ENCODE measurements at places on chromosomes 5 and 9.

GRCh38 chr5:40656766-40657165, 22.9 kb upstream of the PTGER4 start:
- DNase-seq = no peak

DNA sequence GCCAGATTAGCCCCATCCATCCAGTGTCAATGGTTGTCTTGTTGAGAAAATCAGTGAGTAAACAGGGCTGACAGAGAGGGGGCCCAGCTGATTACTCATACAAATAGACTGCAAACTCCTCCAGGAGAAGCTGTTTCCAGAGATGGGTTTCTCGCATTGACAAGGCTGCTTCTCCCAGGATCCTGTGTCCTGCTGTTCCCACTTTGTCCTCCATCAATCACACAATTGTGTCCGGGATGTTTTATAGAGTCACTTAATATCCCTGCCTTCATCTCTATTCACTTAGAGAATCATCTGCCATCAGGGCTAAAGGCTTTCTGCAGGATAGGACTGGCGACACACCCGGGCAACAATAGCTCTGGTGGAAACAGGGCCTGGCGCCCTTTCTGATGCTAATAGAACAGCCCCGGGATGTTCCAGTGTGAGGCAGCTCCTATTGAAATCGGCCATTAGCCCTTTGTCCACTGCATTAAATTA, 71.7 kb upstream of the TBCA start:
- no peak for DNase-seq

DNA sequence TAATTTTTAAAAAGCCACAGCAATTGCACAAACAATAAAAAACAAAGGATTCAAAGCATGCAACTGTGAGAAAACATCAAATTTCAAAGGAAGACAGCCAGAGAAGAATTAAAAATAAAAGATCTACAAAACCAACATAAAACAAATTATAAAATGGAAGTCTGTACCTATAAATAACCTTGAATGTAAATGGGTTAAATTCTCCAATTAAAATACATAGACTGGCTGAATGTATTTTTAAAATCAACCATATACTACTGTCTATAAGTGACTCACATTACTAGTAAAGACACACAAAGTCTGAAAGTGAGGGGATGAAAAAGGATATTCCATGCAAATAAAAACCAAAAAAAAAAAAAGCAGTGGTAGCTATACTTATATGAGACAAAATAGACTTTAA, 33.7 kb downstream of the BTNL8 start:
- no peak for DNase-seq

DNA sequence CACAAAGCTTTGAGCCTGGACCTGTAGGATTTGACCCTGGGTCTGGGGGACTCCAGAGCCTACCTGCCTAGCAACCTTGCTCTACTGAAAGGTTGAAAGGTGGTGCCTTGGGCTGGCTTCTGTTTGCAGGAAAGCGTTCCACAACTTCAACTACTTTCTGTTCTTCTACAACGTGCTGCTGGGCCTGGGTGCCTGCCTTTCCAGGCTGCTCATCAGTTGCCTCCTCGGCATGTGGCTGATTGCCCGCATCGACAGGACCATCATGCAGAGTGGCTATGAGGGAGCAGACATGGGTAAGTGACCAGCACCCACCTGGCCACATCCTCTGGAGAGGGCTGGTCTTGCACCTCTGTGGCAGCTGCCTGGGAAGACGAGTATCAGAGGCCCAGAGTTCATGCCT, 13.6 kb upstream of the CCDC180 start:
- no peak for DNase-seq

DNA sequence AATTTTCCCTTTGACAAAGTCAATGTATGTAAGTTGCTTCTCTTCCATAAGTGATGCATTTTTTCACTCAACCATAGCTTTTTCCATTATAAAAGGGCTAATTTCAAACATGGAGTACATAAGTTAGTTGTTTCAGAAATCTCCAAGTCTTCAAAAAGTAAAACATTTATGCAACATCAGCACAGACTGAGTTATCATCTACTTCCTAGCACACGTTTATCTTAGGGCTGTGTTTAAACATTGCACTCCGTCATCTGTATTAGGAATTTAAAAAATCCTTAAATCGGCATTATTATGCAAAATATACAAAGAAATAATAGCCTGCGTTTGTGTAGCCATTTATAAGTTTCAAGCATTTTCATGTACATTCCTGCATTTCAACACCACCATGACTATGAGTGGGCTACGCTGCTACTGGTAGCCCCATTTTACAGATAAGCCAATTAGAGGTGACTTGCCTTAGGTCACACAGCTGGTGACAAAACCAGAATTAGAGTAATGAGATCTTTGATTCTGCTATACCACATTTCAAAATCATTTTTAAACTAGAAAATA, 43.4 kb downstream of the PTPN3 start:
- DNase-seq = no peak

GRCh38 chr5:143106174-143106573, 297.3 kb downstream of the NR3C1 start:
- DNase-seq = no peak

GRCh38 chr5:107268241-107268640, 402.5 kb downstream of the EFNA5 start:
- no peak for DNase-seq

GRCh38 chr5:104909803-104910202, 1347.2 kb upstream of the NUDT12 start:
- no peak for DNase-seq

- DNase-seq = no peak
These were observed 18.7 kb downstream of the MYMK start for GRCh38 chr9:133505901-133506652.

- no peak for DNase-seq
These were observed 55.9 kb upstream of the HAPLN1 start for GRCh38 chr5:83776437-83777031.

- DNase-seq = no peak
These were observed 22.5 kb downstream of the RANBP3L start for GRCh38 chr5:36279054-36279698.

- DNase-seq = no peak
These were observed 38.6 kb upstream of the SRP19 start for GRCh38 chr5:112822456-112822855.

- peak; percentile 19 for DNase-seq
These were observed 31.2 kb downstream of the FGF18 start for GRCh38 chr5:171450423-171451331.

DNA sequence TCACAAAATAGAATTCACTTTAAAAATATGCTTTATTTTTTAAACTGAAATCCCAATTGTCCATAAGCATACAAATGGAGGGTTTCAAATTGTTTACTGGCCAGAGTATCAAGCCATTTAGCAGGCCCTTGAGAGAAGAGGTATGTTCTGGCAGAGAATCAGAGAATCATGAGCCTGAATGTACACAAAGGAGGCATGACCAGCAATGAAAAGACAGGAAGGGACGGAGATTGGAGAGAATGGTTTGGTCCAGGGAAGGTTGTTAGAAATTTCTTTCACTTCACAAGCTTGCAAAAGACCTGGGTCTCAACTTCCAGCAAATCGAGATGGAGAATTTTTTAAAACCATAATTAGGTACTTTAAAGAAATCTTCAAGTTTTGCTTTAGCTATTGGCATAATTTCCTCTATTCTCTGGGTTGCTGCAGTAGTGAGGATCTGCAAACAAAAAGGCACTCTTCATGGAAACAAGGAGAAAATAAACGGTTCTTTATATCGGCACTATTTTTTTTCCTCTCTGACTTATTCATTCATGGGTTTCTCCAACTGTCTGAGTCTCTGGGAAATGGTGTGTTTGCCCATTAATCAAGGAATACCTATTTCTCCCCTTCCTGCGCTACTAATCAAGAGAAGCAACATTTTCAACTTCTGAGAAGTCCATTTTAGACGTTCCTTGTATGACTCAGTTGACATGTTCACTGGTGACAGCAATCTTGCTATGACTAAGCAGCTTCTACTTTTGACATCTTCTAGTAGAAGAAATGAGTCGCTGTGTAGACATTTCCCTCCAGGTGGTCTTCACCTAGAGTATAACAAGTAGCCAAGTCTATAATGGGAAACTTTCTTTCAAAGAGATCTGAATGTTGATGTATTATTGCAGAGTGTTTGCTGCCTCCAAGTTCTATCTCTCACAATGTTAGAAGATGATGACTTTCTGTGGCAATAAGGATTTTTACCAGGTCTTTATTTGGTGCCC, 23.1 kb upstream of the ERCC6L2 start:
- no peak for DNase-seq

DNA sequence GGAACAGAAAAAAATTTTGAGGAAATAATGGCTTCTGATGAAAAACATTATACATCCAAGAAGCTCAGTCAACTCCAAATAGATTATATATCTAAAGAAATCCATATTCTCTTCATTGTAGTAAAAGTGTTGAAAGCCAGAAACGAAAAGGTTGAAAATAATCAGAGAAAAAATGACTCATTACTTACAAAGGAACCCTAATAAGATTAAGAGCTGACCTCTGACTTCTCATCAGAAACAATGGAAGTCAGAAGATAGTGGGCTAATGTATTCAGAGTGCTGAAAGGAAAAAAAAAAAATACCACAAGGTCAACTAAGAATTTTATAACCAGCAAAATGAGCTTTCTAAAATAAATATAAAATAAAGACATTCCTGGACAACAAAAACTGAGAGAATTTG, 60.0 kb downstream of the HSD17B4 start:
- no peak for DNase-seq

DNA sequence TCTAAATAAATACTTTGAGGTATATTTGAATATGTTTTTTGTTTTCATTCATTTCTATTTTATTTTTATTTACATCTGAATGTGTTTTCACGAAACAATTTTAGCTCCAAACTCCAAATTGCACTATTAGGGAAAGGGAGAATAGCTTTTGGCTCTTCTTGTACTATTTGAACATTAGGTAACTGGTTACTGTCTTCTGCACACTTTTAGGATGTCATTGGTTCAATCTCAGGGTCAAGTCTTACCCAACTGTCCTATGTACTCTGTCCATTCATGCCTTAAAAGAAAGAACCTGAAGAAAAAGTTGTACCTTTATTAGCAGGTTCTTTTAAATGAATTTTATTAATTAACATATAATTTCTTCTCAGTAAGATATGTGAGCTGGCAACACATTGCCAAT, 51.6 kb downstream of the ITGA1 start:
- DNase-seq = no peak

DNA sequence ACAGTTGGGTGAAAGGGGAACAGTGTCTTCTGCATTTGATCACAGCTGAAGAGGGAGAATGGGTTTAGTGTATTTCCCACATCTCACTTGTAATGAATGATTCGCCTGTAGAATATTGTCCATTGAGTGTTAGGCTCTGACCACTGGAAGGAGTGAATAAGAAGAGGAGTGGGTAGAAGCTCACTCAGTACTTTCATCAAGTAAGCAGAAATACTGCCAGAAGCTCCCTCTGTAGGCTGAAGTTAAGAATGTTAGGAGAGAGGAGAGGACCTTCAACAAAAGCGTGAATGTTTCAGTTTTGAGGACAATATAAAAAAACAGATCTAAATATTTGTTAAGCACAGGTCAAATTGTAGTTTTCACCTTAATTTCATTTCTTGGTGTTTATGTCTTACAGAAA, 27.5 kb downstream of the FSD1L start:
- DNase-seq = no peak

DNA sequence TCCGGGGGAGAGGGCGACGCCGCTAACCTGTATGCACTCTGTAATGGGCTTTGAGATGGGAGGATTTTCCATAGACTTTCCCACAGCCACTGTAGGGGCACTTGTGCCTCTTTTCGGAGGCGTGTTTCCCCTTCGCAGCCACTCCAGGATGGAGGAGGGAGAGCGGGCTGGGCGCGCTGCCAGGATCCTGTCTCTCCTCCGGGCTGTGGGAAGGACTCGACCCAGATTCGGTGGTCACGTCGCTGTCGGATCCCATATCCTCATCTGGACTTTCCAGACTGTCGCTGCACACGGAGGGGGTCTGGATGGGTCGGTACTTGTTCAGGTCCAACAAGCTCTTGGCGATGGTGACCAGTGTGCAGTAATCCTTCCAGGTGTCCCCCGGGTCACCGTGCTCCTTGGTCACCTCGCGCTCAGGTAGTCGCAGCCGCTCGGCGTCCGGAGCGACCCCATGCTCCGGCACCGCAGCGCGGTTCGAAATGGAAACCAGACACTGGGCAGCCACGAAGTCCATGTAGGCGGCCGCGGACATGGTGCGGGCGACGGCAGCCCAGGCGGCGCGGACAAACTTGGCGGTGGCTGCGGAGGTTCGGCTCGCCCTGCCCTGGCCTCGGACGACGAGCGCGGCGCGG, 1.5 kb downstream of the KLF9 start:
- peak; percentile 32 for DNase-seq
